ENCODE measurements at places on chromosomes 2 and 18.

- DNase-seq: no peak
Observed at GRCh38 chr2:112032689-112033465, 22.2 kb upstream of the TMEM87B start.

DNA sequence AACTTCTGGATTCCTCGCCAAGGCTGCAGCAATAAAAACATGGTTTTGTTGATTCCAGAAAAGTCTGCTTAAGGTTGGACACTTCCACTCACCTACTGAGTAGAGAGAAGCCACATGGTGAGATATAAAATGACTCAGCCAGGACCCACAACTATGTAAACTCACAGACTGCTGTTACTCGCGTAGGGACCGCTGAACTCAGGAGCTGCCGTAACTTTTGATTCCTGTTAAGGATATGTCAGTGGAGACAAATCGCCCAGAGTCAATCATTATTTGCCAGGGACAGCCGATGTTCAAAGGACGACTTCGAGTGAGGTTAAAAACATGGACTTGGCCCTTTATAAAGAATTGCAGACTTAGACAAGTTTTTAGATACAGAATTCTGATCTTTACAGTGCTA, 25.6 kb downstream of the CYB5A start:
- DNase-seq: no peak

DNA sequence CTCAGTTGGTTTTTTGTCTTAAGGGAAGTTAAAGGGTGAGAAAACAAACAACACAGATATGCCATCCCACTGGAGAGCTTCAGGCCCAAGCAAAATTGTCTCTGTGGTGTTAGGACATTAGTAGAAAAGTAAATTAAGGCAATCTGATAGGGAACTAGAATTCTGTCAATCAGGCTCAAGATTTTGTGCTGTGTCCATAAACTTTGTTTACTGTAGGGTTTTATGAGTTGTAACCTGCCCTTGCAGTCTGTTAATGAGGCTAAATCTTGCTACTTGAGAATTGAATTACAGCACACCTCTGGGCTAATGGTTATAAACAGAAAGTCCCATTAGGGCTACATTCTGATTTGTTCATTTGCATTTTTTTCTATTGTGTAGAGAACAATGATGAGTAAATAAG, 78.0 kb upstream of the OTX1 start:
- DNase-seq: no peak

- no peak for DNase-seq
Observed at GRCh38 chr2:118667348-118667747, 180.1 kb downstream of the EN1 start.

DNA sequence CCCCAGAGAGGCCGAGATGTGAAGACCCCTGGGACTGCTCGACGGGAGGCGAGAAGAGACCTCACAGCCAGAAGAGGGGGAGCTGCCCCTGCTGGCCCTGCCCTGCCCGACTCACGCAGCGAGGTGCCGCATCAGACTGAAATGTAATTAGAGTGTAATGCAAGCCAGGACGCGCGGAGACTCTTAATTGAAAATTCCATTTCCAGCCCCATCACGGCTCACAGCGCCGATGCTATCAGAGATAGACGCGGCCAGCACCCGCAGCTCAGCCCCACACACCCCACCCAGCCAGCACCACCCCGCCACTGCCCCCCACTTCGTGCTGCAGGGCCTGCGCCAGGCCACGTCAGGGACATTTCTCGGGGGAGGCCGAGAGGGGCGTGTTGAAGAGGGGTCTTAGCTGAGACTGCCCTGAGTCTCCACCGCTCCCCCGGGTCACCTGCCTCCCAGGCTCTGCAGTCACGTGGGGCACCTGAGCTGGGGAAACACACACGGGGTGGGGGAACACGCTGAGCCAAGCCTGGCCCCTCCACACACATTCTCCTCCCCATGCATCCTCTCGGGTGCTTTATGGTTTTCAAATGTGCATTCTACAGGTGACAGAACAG, 78.1 kb downstream of the TEX51 start:
- no peak for DNase-seq

All from right renal cortex interstitium (tissue), 3 donors.